ENCODE measurements at places on chromosomes 16 and 17.
A peak's percentile ranks its signal among the peaks of the same experiment; 100 is the strongest.

DNA sequence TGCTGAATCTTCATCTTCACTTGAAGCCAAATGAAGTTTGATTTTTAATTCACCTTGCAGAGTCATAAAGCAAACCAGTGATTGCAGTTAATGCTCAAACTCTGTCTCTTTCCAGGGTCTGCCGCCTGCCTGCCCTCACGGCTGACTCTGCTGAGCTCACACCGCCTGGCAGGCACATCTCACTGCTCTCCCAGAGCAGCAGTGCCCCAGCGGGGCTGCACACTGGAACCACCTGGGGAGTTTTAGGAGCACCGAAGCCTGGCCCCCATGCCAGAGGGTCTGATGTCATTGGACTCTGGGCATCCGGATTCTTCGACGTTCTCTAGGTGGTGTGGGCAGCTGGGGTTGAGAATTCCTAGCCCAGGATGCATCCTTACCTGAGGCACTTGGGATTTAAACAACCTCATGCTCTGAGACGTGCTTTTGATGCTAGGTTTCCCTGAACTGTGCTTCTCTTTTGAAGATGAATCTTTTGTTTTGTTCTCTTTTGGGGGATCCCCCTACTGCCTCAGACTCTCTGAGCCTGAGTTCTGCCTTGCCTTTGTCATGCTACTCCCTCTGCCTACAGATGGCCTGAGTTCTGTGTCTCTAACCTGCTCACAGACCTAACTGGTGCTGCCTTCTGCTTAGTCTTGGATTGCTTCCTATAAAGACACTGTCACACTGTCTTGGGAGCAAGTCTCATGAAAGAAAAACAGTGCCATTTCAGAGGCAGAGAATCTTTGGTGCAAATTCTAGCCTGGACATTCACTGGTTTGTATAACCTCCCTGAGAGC lies 438.1 kb upstream of the CCL2 start:
- no peak for DNase-seq

DNA sequence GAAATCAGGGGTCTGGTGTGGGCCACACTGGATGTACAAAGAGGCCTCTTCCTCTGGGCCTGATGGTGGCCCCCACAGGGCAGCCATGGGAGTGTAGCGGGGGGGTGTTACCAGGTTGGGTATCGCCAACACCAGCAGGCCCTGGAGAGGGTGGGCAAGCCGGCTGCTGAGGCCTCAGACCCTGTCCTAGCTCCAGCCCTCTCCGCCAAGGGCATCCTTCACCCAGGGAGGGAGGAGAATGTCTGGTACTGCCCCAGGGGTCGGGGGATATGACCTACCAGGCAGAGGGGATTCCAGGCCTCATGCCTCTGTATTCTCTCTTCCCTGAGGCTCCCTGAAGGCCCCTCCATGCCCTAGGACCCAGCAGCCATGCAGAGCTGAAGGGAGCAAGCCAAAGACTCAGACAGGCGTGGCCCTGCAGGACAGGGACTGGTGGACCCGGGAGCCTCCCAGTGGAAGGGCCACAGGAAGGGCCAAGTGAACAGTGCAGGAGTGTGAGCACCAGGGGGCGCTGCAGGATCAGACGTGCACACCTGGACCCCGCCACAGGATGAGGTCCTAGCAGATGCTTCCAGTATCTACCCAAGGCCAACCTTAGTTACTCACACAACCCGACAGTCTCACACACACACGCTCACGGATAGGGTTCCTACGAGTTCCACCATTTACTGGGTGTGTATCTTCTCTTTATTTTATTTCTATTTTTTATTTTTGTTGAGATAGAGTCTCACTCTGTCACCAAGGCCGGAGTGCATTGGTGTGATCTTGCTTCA lies 10.9 kb upstream of the CES4A start:
- peak; percentile 80 for DNase-seq

GRCh38 chr16:12387786-12388185 lies 411.3 kb downstream of the SNX29 start:
- DNase-seq = no peak

- DNase-seq = no peak
Measured at GRCh38 chr17:69547947-69548346, 133.4 kb downstream of the MAP2K6 start.

DNA sequence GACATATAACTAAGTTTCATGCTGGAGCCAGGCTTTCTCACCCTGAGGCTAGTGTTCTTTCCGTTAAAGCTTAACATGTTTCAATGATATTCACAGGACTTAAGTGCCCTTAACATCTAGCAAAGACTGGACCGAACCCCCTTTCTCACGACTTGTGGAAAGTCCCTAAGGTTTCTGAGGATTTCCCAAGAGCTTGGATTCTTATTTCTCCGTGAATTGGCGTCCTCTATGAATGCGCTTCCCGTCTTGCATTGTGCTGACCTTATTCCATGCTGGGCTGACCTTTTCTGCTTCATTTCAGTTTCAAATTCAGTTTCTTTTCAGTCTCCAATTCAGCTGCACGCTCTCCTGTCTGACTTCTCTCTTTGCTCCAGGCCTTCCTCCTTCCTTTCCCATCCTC lies 206.4 kb downstream of the HS3ST3A1 start:
- DNase-seq = no peak

DNA sequence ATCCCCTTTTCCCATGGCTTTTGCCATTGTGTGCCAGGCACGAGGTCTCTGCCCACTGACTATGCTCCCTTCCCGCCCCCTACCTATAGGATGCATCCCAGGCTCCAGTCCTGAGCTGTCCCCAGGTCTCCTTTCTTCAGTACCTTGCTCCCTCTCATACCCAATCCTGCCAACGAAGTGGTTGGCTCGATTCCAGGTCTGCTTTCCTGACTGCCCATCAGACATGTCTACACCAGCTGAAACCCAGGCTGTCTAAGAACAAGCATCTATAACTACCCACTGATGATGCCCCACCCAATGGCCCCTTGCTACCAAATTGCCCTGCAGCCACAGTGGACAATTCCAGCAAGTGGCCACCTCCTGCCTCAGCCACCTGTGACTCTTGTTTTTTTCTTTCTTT lies 479.1 kb downstream of the SOX9 start:
- DNase-seq = no peak

- DNase-seq = no peak
Measured at GRCh38 chr17:45287526-45288500, 25.9 kb upstream of the SPATA32 start.

- DNase-seq = no peak
Measured at GRCh38 chr16:30574678-30575077, 3.2 kb upstream of the ZNF688 start.

- DNase-seq = no peak
Measured at GRCh38 chr16:87575027-87575804, 27.1 kb upstream of the JPH3 start.

DNA sequence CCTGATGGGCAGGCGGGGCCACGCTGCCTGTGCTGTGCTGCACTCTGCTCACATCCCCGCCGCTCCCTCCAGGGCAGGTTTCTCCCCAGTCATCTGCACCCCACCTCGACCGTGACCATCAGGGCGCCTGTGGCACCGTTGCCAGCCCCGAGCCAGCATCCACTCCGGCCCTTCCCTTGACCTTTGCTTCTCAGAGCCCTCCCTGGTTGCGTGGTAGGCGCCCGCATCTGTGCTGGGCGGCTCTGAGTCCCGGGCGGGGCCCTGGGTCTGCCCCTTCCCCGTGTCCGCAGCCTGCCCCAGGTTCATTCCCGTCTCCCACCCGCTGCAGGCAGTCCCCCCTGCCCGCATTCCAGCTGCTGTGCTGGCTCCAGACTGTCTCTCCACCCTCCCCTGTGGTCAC lies 33.2 kb downstream of the ZNF750 start:
- DNase-seq = no peak

GRCh38 chr17:32493976-32494513 lies 7.3 kb downstream of the CDK5R1 start:
- no peak for DNase-seq

- peak; percentile 62 for DNase-seq
Measured at GRCh38 chr16:89556750-89557689, 3.5 kb upstream of the RPL13 start.

DNA sequence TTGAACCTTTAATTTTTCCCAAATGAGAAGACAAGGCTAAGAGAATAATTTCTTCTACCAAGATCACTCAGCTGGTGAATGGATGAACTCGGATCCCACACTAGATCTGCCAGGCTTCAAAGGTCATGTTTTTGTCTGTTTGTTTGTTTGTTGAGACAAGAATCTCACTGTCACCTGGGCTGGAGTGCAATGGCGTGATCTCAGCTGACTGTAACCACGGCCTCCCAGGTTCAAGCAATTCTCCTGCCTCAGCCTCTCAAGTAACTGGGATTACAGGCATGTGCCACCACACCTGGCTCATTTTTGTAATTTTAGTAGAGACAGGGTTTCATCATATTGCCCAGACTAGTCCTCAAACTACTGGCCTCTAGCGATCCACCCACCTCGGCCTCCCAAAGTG lies 6.6 kb downstream of the ZNF19 start:
- no peak for DNase-seq

DNA sequence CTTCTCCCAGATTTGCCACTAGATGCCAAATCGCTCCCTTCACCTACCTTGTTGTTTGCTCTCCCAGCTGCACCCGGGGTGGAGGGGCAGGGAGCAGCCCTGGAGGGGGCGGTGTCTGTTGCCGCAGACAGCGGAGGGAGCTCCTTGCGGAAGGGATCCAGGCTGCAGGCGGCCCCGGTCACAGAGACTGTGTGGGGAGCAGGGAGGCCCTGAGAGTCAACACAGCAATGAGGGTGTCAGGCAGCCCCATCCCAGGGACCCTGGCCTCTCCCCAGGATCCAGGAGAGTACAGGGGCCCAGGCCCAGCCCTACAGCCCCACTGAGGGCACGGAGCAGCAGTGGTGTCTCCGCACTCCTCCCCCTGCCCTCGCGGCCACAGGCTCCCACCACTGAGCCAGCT lies 50.5 kb upstream of the CHMP6 start:
- no peak for DNase-seq

DNA sequence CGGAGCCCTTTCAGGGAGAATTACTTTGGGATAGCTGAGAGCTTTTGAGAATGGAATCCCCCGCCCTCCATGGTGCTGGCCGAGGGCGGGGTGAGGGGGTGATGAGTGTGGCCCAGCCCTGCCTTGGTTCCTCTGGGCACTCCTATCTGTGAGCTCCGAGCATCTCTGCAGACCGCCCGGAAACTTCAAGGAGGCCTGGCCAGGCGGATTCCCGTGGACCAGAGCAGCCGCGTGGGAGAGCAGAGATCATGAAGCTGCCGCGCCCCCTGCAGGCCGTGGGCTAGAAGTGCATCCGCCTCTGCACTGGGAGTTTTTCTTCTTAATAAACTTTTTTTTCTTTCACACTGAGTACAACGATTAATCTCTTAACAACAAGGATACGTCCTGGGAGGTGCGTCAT lies 392.9 kb upstream of the EEF2KMT start:
- DNase-seq = no peak

Data from stimulated activated CD8-positive, alpha-beta memory T cell treated with anti-CD3 and anti-CD28 coated beads, Interleukin-2, amount 100 ng/mL, for 1 hour (primary cell).